ENCODE measurements at places on chromosomes 16 and 17. TPM values are rescaled to one million over a fixed set of nuclear protein-coding genes. Genes with fewer than 3 reads are reported as not detected.

GRCh38 chr17:63433746-63434591 is 12.1 kb downstream of the CYB561 start:
- DNase-seq: peak; percentile 76

DNA sequence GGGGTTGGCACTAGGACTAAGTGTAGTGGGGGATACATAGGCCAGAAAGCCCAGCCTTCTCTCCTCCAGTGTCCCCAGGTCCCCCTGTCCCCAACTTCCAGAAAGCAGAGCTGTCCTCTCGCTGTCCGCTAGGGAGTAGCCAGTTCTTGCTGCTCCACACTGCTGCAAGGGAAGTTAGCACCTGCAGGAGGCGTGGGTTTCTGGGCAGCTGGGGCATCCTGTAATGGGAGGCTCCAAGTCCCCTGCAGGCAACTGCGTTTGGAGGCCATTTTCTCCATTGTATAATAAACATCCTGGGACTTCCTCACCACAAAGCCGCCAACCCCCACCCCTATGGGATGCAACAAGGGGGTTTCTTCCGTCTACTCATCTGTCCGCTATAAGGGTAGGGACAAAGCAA is 1.7 kb downstream of the RPRML start:
- no peak for DNase-seq

DNA sequence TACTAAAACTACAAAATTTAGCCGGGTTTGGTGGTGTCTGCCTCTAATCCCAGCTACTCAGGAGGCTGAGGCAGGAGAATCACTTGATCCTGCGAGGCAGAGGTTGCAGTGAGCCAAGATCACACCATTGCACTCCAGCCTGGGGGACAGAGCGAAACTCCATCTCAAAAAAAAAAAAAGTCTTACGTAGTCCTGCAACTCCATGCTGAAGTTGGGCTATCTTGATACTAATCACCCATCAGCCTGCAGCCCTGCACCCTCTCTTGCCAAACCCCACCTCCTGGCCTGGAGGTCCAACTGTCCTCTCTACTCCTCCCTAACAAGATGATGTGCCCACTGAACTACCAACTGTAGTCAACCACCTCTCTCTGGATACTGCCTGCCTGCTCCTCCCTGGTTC is 4.8 kb downstream of the TMEM170A start:
- no peak for DNase-seq

DNA sequence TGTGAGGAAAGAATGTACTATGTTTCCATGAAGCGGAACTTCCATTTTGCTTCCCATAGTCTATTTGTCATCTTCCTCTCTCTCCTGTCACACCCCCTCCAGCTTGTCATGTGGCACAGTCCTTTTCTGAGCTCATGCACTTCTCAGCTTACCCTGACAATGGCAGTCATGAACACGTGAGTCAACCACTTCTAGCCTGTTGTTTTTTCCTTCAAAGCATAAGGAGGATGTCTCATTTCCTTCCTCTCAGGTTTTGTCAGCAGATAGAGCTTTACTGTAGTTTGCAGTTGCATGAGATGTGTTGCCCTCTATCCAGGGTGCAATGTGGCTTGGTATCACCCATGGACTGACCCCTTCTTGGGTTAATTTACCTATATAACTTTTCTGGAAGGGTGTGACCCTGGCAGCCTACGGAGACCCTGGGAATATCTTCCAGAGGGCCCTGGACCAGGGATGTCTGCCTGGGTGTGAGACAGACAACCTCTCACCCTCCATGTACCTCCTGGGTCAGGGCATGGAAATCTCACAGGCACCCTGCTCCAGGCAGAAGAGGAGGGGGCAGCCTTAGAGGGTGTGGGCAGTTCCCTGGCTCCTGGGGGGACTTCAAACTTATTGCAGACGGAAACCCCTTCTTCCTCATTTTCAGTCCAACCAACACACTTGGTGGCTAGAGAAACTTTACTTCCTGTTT is 4.0 kb upstream of the ZNF267 start:
- peak; percentile 20 for DNase-seq

GRCh38 chr16:21235199-21235585 is 1.7 kb downstream of the ANKS4B start:
- no peak for DNase-seq

GRCh38 chr17:75596320-75597087 is 8.9 kb downstream of the MYO15B start:
- DNase-seq: no peak

- DNase-seq: no peak
Measured at GRCh38 chr16:68425498-68426346, 22.6 kb downstream of the SMPD3 start.

GRCh38 chr17:82271401-82271800 is 2.1 kb downstream of the CSNK1D start:
- no peak for DNase-seq

DNA sequence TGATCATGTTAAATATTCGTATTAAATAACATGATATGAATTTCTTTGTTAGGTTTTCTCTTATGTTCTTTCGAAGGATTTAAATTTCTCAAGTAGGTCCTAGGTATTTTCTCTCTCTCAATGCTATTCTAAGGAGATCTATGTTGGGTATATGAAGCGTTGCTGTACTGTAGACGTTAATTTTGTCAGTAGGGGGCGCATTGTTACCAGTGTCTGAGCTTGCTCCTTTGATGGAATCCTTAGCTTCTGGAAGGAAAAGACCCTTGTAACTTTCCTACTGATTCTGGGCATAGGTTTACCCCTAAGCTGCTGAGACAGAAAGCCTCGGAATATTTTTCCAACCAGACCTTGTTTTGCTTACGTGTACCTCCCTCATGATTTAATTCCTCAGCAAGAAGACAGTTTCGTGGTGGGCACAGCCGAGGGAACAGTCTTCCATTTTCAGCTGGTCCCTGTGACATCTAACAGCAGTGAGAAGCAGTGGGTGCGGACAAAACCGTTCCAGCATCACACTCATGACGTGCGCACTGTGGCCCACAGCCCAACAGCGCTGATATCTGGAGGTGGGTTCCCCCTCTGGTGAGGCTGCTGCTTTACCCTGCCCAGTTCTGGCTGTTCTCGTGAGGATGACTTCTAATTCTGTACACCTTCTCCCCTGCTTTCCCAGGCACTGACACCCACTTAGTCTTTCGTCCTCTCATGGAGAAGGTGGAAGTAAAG is 17.9 kb downstream of the UTP4 start:
- peak; percentile 89 for DNase-seq

DNA sequence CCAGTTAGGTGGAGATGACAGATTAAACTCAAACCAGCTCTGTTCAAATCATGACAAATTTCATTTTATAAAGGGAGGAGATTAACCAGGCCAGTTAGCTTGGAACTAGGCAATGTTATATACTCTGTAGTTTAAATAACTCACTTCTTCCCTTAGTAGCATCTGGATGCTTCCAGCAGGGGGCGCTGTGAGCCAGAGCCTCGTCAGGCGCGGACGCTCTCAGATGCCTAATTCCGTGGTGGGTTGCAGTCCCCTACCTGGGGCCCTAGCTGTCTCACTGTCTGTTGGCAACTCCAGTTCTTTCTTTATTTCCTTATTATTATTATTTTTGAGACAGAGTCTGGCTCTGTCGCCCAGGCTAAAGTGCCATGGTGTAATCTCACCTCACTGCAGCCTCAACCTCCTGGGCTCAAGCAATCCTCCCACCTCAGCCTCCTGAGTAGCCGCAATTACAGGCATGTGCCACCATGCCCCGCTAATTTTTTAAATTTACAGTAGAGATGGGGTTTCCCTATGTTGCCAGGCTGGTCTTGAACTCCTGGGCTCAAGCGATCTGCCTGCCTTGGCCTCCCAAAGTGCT is 17.3 kb upstream of the WFDC1 start:
- no peak for DNase-seq

GRCh38 chr17:2521257-2521656 is 9.6 kb upstream of the METTL16 start:
- DNase-seq: no peak

DNA sequence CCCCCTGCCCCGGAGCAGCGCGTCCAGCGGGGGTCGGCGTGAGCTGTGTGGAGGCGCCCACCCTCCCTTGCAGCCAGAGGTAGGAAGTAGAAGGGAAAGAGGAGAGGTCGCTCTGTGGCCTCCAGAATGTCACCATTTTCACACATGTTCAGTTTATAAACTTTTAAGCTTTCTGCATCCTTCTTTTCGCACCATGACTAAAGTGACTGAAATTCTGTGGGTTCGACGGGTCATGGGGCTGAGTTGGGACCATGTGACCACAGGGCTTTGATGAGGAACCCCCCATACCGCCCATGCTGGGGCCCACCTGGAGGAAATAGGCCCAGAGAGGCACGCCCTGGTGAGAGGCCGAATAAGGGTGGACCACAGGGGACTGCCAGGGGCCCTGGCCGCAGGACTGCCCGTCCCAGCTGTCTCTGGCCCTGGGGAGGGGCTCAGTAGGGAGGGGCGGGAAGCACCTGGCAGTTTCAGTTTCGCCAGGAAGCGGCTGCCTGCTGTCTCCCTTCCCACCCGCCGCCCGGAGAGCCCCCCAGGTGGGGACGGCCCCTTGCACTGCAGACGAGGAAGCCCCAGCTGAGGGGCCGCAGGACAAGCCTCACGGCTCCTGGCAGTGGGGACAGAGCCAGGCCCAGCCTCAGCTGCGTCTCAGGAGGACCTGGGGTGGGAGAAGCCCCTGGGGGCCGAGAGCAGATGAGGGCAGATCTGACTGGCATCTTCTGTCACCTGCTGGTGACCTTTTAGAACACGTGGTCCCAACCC is 9.0 kb downstream of the CBFA2T3 start:
- no peak for DNase-seq

The TMIGD1 gene
- polyA plus RNA-seq: not detected

DNA sequence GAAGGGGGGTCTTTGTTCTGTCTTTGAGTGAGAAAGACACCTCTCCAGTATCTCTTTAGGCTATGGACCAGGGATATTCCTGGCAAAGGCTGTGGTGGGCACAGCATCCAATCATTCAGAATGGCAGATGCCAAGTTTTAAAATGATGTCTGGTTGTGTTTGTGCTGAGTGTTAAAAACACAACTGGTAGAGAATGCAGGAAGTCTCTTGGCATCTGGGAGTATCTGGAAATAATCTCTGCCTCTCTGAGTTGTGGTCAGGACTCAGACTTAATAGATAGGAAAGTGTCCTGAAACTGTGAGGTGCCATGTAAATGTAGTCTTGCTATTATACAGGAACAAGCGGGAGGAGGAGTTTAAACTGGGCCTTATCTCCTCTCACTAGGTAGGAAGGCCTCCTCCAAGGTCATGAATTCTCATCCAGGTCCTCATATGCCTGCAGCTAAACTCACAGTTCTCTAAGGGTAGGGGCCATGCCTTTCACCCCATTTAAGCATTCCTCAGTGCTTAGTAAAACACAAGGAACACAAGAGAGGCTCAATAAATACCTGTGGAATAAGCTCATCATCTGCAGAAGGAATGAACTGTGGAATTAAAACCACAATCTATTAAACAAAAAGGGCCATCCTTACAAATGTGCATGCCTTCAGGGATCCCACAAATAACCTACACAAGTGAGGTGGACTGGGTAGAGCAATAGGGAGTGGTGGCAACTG is 317.6 kb downstream of the CBLN1 start:
- DNase-seq: no peak

DNA sequence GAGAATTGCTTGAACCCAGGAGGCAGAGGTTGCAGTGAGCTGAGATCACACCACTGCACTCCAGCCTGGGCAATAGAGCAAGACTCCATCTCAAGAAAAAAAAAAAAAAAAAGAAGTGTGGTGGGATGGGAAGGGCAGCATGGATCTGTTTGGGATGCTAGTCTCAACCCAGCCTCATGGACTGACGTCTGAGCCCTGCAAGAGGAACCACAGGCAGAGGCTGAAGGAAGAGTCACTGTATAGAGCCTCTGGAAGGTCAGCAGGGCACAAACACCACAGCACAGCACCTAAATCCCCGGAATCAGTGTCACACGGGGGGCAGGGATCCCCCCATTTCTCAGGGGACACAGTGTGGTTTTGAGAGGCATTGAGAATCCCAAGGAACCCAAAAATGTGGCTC is 10.9 kb upstream of the CXCL16 start:
- DNase-seq: no peak

GRCh38 chr16:69918241-69918640 is 32.9 kb upstream of the CLEC18A start:
- no peak for DNase-seq

GRCh38 chr17:61556224-61557188 is 34.5 kb downstream of the NACA2 start:
- no peak for DNase-seq

The GDPD3 gene
- polyA plus RNA-seq: not detected

The ATP2C2 gene
- 0.32 TPM for polyA plus RNA-seq

The FGF11 gene
- polyA plus RNA-seq: 2.4 TPM

The NPIPA8 gene
- not detected for polyA plus RNA-seq

The DPEP2 gene
- polyA plus RNA-seq: 1.7 TPM

- no peak for DNase-seq
Measured at GRCh38 chr16:11011326-11011725, 67.0 kb downstream of the CLEC16A start.

All from muscle of arm (tissue), 14 donors.